NCI-H2081 treated with DMSO at 0.1 percent for 48 hours (cell line): ENCODE measurements at places on chromosomes 1 and 21.

DNA sequence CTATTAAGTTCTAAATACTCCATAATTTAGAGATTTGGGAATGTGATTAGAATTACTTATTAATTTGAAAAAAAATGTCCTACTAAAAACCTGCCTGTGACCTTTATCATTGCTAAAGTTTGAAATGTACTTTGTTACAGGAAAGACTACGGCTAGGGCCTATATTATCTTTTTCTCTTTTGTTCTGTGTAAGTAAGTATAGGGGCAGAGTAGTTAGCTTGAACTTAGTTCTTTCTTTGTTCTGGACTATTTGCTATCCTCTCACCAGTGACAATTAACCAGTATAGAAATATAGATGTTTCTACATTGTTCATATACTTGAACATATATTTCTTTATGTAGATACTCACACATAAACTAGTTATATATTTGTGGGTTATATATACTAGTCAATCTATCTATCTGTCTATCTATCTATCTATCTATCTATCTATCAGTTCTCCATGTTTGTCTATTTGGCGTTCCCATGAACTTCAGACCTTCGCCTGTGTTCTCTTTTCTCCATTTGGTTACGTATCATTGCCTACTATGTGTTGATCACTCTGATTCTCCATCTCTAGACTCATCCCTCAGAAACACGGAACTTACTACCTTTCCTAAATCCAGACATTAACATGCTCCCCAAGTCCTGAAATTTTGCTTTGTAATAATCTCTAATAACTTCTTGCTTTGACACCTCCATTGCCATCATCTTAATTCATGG, 3.3 kb downstream of the PTPRC start:
- DNase-seq = no peak

DNA sequence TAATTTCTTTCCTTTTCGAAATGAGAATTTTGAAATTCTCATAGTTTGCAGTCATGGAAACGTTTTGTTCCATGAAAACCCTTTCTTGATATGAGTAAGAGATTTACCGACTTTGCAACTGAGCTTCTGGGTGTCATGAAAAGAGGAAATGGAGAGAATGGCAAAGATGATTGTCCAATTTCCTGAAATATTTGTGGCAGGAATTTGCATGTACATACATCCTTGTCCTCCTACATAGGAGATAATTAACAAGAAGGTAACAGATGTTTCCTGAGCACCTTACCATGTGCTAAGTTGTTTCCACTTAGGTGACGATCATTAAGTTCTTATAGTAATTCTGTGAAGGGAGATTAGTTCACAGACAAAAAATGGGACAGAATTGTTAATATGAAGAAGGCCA, 170.7 kb downstream of the NEGR1 start:
- no peak for DNase-seq

DNA sequence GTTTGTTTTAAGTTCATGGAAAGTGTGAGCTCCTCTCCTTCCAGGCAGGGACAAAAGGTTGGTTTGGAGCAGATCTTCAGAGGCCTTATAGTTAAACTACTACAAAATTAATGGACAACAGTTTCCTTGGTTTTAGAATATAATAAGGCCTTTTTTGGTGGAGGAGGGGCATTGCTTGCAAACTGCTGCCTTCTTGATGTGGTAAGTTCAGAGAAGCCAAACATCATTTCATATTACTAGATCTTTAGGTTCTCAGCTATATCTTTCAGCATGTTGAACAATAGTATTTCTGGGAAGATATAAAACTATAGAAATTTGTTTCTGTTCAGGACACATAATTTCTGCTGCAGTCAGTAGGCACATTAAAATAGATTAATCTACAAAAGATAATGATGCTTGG, 97.8 kb upstream of the B3GALT2 start:
- no peak for DNase-seq

DNA sequence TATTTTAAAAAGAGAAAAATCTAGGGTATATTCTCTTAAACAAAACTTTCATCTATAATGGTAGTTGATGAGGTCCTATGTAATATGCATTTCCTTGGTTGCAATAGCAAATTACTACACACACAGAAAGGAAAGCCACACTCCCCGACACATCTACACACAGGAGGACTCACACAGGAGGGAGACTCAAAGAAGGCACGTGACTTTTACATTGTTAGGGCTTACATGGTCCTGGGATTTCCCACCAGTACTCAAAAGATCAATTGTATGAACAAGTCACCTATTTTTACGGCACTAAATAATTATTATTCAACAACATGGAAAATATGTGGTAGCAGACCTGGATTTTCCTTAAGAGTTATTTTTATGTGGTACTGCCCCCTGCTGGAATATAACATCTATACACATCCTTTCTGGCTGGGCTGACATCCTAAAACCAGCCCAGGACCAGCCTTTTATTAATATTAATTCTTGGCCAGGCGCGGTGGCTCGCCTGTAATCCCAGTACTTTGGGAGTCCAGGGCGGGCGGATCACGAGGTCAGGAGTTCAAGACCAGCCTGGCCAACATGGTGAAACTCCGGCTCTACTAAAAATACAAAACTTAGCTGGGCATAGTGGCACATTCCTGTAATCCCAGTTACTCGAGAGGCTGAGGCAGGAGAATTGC, 33.9 kb upstream of the LGALS8 start:
- DNase-seq = peak; percentile 72

DNA sequence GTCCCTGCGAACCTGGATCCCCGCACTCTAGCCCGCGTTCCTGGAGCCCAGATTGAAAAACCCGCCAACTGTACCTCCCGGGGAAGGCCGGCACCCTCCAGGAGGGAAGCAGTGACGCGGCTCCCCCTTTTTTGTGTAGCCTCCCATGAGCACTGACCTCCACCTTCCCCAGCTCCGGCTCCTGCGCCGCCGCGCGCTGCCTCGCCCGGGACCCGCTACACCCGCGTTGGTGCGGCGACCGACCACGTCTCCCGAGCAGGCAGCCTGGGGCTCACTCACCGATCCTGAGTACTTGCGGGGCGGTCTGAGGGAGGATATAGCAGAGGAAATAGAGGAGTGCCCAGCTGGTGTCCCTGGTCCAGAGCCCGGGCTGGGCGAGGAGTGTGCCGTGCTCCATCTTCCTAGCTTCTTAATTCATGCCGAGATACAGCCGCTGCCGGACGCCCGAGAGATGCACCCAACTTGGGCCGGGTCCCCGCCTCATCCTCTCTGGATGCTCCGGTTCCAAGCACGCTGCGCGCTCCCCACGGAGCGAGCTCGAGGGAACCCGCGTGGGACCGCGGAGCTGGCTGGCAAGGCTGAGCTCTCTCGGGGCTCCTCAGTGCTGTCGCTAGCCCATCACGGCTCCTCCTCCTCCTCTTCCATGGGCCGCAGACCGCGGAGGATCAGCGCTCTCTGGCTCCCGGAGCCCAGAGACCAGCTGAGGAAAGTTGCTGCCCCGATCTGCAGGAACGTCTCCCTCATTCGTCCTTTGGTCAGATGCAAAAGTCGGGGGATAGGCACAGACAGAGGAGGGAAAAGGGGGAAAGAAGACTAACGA, 482 bp downstream of the GRIK1 start:
- no peak for DNase-seq

GRCh38 chr1:115425442-115425841, 87.4 kb upstream of the NGF start:
- DNase-seq = no peak

DNA sequence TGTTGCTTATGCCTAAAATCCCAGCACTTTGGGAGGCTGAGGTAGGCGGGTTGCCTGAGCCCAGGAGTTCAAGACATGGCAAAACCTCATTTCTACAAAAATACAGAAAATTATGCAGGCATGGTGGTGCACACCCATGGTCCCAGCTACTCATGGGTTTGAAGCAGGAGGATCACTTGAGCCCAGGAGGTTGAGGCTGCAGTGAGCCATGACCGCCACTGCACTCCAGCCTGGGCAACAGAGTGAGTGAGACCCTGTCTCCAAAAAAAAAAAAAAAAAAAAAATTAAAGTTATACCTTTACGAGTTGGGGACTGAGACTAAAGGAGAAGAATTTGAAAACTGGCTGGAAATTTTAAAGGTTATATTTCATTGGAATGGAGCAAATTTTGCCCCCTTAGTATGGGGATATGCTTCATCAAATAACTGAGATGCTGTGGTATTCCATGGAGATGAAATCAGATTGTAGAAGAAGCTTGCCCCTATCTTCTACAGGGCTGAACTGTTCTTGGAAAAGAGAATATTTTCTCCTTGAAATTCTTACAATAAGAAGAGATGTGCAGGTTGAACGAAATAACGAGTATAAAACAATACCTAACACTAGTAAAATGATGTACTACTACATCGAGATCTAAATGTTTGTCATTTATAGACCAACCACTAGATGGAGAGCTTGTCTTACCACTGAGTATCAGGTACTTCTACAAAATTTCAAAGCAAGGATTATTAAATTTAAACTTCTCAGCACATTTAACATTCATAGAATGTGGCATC, 34.9 kb upstream of the SCYL3 start:
- peak; percentile 39 for DNase-seq

DNA sequence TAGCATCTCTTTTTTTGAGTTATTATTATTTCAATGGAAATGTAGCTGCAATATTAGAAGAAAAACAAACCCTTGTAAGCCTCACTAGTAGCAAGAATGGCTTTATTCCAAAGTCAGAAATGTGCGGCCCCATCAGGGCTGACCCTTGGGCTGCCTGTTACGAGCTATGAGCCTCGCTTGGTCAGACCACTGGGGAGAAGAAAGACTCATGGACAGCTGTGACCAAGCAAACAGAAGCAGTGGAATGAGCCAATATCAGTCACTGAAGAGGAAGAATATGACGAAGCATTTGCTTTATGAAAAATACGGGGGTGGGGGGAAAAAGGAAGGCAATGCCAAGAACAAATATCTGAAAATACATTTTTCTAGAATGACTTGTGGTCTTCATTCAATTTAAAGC, 504.5 kb downstream of the LMO4 start:
- DNase-seq = no peak

GRCh38 chr1:104073463-104073902, 323.8 kb downstream of the AMY1C start:
- no peak for DNase-seq

DNA sequence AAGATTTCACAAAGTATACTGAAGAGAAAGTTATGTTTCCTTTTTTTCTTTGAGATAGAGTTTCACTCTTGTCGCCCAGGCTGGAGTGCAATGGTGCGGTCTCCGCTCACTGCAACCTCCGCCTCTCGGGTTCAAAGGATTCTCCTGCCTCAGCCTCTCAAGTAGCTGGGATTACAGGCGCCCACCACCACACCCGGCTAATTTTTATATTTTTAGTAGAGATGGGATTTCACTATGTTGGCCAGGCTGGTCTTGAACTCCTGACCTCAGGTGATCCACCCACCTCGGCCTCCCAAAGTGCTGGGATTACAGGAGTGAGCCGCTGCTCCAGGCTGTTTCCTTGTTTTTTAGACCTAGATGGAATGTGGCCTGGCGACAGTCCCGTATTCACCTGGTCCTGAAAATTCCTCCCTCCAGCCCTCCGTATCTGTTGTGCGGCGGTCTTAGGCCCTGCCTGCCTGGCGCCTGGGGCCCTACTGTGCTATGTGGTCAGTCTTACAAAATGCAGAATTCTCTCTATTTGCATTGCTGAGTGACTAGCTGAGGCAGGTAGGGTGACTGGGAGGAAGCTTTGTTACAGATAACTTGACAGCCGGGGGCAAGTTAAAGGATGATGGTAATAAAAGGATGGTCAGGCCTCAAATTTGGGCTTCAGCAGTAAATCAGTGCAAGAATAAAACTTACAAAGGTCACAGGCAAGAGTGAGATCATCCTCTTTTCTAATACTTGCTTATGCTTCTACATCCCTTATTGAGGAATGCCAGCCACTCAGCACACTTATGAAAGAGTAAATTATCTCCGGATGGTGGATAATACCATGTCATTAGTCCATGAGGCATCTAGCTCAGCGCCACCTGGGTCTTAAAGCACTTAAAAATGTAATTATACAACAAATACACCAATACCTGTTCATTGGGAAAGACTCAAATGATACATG, 30.3 kb downstream of the PARK7 start:
- DNase-seq = no peak

GRCh38 chr1:30183895-30184294, 539.5 kb downstream of the MATN1 start:
- no peak for DNase-seq

- no peak for DNase-seq
Observed at GRCh38 chr21:37742532-37742931, 173.7 kb downstream of the KCNJ6 start.

- peak; percentile 65 for DNase-seq
Observed at GRCh38 chr21:35603494-35603893, 456.8 kb downstream of the SETD4 start.

GRCh38 chr1:39047374-39048229, 21.5 kb downstream of the NDUFS5 start:
- DNase-seq = no peak

DNA sequence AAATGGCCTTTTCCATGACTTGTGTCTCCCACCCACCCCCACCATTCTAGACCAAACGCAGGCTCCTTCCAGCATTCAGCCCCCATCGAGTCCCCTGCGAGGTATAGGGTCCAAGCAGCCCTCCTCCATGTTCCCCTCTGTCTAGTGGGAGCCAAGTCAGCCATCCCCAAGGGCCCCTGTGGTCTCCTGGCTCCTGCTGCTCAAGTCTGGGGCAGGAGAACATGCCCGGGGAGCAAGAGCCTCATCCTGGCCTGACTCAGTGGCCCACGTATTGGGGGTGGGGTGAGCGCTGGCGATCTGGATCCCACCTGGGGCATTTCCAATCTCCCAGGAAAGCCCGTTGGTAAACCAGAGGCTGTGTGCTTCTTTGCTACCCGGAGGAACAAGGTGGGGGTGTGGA, 4.1 kb upstream of the PRDM16 start:
- DNase-seq = no peak

DNA sequence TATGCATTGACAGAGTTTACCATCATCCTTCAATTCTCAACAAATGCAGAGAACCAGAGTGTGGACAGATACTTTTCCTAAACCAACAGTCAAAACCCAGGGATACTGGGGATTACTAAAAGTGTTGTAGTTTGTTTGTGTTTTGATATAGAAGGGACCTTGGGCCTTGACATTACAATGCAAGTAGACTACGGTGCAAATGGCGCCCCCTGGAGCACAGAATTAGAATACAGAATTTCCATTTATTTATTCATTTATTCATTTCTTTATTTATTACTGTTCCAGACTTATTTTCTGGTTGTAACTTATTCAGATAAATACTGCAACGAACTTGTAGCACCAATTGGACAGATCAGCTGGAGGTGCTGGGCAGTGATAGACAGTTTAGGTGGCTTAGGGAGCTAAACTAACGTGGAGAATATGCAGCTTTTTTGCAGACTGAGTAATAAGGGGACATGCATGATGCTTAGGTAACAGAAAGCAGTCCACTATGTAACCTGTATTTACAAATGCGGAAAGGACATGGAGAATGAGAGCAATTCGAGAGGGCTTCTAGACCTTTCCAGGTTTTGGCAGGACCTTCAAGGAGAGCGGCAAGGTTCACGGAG, 42.6 kb downstream of the KIRREL1 start:
- DNase-seq = no peak

- no peak for DNase-seq
Observed at GRCh38 chr21:41317458-41317857, 857 bp downstream of the FAM3B start.
